Stimulated activated CD8-positive, alpha-beta memory T cell treated with anti-CD3 and anti-CD28 coated beads, Interleukin-15, amount 100 ng/mL, for 48 hours (primary cell): ENCODE measurements at places on chromosomes 16 and 17.

- peak; percentile 75 for DNase-seq
Measured at GRCh38 chr16:70380248-70380918, 33.7 kb downstream of the DDX19A start.

DNA sequence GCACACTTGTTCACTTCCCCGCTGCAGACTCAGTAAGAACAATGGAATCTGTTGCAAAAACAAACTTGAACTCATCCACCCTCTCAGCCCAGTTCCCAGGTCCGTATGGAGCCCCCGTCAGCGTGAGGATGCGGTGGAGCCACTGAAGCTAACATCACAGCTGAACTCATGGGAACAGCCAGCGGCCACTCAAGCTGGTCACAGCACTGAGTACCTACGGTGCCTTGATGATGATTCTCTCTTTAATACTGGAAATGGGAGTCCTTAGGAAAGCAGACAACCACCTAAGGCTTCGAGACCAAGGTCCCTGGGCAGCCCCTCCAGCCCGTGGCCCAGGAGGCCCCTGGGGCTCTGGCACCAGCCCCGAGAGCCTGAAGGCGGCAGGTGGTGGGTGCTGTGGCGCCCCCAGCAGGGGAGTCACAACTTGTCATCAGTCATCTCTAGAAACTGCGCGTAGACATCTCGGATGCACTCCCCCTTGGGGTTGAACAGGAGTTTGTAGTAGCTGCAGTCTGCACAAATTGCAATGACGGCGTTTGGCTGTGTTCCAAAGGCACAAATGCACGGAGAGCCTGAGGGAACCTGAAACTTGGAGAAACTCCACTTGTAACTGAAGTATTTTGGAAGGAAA, 31.0 kb upstream of the RHOT1 start:
- peak; percentile 5 for DNase-seq

DNA sequence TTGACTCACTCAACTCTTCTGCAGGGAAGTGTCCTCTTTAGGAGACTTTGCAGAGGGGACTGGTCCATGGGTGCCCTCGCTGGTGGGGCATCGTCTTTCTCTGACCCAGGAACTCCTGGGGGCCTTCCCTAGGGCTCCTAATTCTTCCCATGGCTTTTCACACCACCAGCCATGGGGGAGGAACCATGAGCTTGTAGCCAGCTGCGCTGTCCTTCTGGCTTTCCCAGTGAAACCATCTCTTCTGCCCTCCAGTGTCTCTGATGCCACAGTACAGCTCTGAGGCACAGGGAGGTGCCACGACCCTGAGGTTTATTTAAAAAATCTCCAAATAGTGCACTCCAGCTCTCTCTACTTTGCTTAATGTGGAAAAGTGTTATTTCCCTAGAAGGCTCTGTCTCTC, 78.6 kb downstream of the SDR42E1 start:
- DNase-seq, result no peak

DNA sequence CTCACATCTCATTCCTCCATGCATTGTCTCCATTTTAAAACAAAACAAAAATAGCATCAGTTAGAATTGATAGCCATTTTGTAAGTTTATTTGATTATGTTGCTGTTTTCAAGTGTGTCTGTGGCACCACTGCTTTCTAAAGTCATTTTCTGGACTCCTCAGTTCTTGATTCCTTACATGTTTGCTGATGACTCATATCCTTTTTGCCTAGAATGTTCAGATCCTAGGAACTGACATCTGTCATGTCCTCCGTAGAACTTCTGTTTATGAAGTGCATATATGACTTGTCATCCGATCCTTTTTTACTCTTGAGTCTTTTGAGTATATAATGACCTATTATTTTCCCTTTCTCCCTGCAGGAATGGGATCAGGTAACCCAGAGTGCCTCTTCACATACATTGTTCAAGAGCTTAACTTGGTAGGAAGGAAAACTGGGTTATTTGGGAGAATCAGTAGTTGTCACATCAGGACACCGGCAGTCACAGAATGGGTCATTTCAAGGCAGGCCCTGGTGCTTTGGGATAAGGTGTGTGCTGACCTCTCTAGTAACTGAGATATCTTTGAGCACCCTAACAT, 69.2 kb downstream of the MAP2K4 start:
- no peak for DNase-seq

GRCh38 chr17:29158488-29159275, 21.5 kb downstream of the MYO18A start:
- DNase-seq, result no peak

DNA sequence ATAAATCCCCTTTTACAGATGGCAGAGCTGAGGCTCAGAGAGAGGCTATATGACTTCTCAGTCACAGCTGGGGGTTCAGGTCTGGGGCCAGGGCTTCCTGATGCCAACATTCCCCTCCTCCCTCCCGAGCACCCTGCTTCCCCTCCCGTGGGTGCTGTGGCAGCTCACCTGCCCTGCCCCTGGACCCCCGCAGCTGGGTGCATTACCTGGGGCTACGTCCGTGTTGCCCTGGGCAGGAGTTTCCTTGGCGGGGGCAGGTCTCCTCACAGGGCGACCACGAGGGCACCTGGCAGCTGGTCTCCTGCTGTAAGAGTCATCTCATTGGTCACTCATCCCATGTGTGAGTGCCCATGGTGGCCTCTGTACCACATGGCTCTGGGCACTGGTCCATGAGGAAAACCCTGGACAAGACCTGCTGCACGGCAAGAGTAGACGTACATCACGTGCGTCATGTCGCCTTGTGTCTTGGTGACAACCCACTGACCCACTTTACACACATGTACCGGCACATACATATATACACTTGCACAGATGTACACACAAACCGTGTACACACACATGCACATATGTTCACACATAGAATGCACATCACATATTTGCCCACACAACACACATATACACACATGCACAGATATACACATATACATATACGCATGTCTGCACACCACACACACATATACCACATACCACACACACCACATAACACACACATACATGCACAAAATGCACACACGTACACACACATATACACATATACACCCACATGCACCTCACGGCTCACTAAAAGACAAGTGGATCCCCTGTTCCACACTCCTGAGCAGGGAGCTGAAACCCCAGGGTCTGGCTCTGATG, 134.0 kb downstream of the FOXL1 start:
- DNase-seq, result no peak

GRCh38 chr17:64707050-64707591, 45.0 kb upstream of the SMURF2 start:
- DNase-seq, result no peak

DNA sequence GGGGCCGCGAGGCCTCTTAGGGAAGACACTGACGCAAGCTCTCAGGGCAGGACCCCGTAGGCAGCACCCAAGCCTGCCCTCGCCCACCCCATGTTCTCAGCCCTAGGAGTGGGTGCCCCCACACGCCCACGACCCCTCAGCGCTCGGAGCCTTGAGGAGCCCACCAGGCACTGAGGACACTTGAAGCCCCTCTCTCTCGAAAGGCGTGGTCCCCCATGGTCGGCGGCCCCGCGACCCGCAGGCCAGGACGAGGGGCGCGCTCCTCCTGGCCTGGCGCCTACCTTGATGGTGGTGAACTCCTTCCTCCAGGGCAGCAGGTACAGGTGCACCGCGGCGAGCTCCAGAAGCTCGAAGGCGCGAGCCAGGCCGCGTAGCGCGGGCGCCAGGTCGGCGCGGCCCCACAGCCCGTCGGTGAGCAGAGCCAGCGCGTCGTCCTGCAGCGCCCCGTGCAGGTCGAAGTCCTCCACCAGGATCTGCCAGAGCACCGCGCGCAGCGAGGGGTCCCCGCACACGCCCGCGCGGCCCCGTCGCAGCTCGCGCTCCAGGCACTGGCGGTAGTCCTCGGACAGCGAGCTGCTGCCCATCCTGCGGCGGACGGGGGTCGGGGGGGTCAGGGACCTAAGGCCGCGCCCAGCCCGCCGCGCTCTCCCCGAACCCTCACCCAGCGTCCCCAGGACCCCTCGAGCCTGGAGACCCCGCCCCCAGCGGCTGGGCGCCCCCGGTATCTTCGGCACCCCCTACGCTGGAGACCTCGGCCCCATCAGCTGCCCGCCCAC, 668 bp downstream of the SPATA2L start:
- no peak for DNase-seq

- no peak for DNase-seq
Measured at GRCh38 chr17:49748223-49748622, 15.7 kb downstream of the FAM117A start.

- DNase-seq, result no peak
Measured at GRCh38 chr16:743794-744500, 3.1 kb upstream of the CIAO3 start.

DNA sequence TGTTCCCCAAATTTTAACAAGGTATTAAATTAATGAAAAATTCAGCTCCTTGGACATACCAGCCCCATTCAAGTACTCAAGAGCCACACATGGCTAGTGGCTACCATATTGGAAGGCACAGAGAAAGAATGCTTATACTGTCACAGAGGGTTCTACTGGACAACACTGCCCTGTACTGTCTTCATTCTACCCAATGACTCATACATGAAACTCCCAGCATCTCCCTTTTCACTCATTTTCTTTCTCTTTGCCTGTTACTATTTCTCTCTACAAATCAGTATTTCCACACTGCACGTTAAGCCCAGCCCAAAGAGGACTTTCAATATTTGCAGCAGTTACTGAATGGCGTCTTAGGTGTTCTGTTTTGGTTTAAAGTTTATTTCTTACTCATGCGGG, 72.1 kb upstream of the RCVRN start:
- DNase-seq, result no peak

GRCh38 chr17:58452738-58453137, 35.4 kb upstream of the RNF43 start:
- no peak for DNase-seq

GRCh38 chr17:60161598-60162330, 12.0 kb downstream of the CA4 start:
- no peak for DNase-seq

- DNase-seq, result no peak
Measured at GRCh38 chr17:78031435-78031834, 72.9 kb downstream of the TNRC6C start.

DNA sequence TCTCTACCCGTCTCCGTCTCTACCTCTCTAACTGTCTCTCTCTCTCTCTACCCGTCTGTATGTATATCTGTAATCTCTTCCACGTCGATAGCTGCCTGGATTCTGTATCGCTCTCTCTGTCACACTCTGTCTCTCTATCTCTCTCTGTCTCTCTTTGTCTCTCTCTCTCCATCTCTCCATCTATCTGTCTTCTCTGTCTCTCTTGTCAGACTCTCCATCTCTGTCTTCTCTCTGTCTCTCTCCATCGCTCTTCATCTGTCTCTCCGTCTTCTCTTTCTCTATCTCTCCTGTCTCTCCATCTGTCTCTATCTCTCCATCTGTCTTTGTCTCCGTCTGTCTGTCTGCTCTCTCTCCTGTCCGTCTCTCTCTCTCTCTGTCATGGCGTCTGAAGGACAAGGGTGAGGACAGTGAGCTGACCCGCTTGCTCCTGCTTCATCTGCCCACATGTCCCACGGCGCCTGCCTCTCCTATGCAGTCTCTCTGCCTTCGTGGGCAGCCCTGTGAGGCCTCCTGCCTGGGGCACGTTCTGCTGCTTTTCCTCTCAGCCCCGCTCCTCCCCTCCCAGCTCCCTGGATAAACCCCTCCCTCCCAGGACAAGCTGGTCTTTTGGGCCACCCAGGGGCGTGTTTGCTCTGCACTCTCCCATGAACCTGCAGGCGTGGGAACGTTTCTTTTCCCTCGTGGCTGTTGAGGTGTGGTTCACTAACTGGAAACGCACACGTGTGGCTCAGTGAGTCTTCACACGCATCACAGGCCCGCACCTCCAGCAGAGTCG, 18.9 kb downstream of the ACSF3 start:
- no peak for DNase-seq

GRCh38 chr17:1482680-1483079, 9.8 kb downstream of the MYO1C start:
- no peak for DNase-seq

DNA sequence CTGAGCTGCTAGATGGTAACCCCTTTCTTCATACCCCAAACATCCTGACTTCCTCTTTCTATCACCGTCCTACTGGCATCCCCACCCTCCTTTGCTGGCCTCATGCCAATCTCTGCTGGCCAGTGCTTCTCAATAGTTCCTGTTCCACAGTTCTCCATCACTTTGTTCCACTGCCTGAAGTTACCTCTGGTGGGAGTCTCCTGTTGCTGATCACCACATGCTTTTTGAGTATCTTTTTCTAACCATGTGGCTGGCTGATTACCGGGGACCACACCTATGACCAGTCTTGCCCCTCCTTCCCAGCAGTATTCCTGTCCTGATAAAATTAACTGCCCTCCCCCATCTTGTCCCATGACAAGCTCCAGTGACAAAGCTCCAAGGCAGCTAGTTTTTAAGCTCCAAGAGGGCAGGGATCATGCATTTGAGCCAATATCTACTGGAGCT, 380.4 kb upstream of the CCL2 start:
- DNase-seq, result no peak

DNA sequence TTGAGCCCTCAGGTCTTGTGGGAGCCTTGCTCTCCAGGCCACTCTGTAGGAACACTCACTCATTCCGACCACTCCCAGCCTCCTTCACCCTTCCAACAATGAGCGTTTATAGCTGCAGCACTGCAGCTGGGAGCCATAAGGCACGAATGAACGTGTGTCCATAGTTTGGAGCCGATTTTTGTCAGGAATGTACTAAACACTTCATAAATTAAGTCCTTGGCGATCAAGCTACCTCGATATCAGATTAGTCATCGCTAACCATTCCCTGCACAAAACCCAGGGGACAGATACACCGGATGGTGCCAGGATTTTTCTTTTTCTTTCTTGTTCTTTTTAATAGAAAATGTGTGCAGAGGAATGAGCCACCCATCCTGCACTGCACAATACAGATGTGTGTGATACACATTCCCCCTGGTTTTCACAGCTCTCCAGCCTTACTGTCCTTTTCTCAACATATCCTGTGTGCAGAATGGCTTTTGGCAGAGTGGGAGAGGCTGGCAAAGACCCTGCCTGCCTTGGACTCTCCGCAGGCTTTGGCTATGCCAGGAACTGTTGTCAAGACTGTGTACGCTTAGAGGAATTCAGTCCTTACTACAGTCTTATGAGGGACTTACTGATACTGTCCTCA, 68.4 kb upstream of the ELAC2 start:
- DNase-seq, result no peak

DNA sequence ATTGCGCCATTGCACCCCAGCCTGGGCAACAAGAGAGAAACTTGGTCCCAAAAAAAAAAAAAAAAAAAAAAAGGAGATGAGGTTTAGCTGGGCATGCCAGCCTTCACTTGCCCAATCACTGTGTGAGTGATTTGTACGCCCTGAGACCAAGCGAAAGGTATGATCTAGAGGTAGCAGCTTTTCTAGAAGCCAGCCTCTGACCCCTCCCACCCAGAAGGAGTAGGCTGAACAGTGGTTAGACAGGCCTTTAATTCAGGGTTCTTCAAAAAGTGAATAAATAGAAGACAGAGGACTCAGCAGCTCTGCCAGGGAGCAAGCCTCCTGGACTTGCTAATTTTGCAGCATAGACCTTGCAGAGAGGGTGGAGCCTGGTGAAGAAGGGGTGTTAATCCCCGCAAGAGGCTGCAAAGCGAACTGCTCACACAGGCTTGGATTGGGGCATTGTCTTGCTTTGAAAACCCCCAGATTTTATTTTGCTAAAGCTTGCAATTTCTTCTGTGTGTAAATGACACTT, 7.1 kb upstream of the CYTH1 start:
- DNase-seq, result no peak

GRCh38 chr16:82694239-82694874, 67.6 kb downstream of the CDH13 start:
- no peak for DNase-seq

GRCh38 chr16:89135971-89136765, 35.4 kb upstream of the CDH15 start:
- no peak for DNase-seq
